COR-L47 (cell line): ENCODE measurements at places on chromosomes 1 and 21.
A peak's percentile ranks its signal among the peaks of the same experiment; 100 is the strongest.

DNA sequence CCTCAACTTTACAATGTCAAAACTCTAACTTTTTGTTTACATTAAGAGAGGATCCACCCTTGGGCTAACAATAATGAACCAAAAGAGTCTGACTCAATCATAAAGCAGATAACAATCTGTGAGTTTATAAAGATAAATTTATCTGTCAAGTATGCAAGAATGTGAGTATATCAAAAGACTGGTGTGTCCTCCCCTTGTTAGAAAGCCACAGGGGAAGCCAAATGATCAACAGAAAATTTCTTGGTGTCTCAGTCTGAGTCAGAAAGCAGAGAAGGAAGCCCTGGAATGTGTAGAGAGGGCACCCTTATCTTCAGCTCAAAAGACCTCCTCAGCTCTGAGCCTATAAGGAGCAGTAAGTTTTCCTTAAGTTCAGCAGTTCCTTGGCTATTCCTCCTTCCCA is 13.9 kb upstream of the PDIK1L start:
- DNase-seq: no peak

- DNase-seq: no peak
These were observed 58.3 kb downstream of the ZNF648 start for GRCh38 chr1:182003025-182003725.

DNA sequence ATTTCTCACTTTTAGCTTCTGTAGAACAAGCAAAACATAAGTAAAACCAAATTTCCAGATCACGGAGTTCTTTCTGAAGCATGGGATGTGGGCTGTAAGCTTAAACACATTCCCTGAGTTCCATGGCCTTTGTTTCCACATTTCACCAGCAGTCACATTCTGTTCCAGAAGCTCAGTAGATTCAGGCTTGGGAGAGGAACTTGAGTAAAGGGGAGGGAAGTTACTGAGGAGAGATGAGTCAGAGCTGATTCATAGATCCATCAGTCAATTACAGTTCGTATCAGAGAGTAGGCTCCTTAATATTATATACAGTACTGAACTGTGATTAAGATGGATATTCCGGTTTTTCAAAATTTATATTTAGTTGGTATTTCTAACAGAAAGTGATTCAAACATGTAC is 614.3 kb downstream of the NCAM2 start:
- no peak for DNase-seq

GRCh38 chr1:28374297-28374696 is 4.8 kb downstream of the PHACTR4 start:
- no peak for DNase-seq

DNA sequence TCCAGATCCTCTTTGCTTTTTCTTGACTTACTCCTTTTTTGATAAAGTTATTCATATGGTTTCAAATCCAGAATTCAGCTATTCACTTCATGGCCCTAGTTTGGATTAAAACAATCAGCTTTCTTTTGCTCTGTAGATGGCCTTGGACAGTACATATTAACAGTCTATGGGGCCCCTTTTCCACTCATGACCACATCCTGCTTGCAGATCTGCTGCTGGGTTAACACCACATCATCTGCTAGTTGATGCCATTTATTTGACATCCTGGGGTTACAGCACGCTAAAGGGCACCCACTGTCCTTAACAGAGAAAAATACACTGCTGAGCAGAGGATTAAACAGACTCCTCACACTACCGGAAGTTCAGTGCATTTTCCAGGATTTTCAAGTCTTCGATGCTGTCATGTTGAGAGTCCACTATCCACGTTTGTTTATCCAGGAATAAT is 941 bp upstream of the IFI16 start:
- no peak for DNase-seq

DNA sequence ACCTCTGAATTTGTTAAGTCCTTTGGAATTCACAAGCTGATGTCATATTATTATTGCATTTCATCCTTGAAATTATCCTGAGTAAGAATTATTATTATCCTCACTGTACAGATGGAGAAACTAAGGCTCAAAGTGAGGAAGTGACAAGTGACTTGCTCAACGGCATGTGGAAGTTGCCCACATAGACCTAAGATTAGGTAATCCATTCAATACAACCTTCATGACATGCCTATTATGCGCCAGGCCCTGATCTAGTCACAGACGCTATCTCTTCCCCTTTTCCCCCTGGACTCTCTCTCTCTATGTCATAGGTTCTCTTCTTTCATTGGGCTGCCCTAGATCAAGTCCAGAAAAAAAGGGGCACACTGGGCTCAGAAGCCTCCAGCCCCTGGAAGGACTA is 84.9 kb upstream of the KCNK2 start:
- DNase-seq: no peak

- no peak for DNase-seq
These were observed 93.8 kb downstream of the MTR start for GRCh38 chr1:236888903-236889302.

DNA sequence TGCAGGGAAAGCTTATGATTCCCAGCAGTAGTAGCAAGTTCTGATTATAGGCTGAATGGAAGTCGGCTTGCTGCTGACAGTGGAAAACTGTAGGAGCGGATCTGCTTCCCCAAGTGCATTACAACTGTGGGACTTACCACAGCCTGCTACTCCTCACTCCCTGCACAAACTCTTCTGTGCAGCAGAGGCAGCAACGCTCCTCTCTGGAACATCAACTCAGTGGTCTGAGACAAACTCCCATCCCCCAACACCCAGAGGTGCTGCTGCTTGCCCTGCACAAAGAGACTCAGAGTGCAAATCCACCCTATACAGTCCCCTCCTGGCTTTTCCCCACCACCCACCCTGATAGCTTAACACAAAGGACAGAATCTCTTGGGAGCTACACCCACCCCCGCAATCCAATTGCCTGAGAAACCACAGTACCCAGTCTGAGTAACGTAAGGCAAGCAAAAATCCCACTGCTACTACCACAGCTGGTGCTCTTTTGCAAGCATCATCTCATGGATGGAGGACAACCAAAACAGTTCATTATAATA is 1455.2 kb downstream of the AMY1C start:
- DNase-seq: no peak

DNA sequence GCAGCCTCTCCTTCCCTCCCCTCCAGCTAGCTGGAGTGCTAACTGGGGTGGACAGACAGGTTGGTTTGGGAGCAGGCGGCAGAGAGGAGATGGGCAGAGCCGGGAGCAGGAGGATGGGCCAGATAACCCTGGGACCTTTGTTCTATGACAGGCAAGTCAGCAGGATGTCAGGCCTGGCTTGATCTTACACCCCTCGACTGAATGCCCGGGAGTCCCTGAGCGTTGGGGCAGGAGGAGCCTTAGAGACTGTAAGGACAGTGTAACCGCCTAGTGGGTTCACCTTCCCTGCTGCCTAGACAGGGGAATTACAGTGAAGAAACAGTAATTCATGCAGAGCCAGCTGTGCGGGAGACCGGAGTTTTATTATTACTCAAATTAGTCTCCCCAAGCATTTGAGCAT is 60.2 kb downstream of the MDM4 start:
- DNase-seq: no peak

- no peak for DNase-seq
These were observed 41.1 kb downstream of the RGS21 start for GRCh38 chr1:192357924-192358323.

- DNase-seq: no peak
These were observed 47.7 kb upstream of the GPR37L1 start for GRCh38 chr1:202074985-202075384.

- DNase-seq: no peak
These were observed 348.5 kb upstream of the VAMP3 start for GRCh38 chr1:7422561-7422960.

GRCh38 chr1:87329051-87329525 is 408 bp downstream of the LMO4 start:
- DNase-seq: peak; percentile 36

DNA sequence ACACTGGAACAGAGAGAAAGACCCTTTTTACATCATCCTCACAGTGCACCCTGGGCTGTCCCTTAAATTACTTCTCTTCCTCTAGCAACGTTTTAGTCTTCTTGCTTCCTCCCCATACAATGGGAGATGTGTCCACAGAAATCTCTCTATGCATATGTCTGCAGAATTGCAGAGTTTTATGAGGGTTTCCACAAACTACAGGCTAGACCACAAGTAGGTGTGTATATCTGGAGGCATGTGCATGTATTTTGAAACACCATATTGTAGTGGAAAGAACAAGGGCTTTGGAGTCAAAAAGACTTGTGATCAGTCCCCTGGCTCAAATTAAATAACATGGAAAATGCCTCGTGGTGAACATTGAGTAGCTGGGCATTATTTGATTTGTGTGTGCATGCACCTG is 121.3 kb upstream of the IPO9 start:
- DNase-seq: no peak

DNA sequence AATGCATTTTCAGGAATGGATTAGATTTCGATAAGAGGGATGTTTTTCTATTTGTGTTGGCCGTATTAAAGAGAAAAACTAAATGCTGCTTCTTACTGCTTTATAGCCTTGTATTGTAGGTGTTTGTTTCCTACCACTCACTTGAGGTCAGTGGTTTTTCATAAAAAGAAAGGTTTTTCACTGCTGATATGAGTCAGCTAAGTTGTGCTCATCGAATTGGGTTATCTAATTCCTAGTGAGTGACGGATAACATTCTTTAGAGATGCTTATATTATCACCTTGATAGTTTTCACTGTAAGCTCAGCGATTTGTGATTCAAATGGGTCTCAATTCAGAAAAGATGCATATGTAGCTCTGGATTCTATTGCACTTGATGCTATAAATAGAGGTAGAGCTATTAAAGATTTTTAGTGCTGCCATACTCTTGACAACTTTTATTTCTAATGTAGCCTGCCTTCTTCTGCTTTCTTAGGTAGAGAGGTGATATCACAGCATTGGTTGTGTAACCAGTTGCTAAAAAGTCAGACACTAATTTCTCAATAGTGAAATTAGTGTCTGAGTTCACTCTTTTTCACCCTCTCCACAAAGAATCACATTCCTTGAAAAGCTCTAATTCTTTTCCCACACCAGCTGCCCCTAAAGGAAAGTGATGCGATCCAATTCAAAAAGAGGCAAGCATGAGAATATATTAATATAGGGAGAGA is 180.0 kb downstream of the RASAL2 start:
- no peak for DNase-seq

DNA sequence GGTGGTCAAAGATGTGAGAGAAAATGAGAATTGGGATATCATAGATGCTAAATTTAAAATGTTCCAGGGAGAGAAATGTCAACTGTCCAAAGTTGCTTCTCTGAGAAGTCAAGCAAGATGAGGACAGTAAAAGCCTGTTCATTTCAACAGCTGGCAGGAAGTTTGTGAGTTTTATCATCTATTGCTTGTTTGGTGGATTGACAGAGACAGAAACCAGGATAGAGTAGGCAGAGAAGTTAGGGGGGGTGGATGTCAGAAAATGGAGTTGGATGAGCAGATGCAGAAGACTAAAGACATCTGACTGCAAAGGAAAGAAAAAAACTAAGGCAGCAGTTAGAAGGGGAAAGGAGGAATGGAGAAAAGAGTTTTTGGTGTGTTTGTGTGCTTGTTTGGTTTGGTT is 78.4 kb downstream of the AK5 start:
- no peak for DNase-seq

- DNase-seq: no peak
These were observed 49.9 kb downstream of the TOMM20 start for GRCh38 chr1:235078480-235079381.

- no peak for DNase-seq
These were observed 22.7 kb upstream of the SH3BGRL3 start for GRCh38 chr1:26257222-26257621.

- peak; percentile 82 for DNase-seq
These were observed 44.1 kb upstream of the ARHGEF16 start for GRCh38 chr1:3410142-3410925.

DNA sequence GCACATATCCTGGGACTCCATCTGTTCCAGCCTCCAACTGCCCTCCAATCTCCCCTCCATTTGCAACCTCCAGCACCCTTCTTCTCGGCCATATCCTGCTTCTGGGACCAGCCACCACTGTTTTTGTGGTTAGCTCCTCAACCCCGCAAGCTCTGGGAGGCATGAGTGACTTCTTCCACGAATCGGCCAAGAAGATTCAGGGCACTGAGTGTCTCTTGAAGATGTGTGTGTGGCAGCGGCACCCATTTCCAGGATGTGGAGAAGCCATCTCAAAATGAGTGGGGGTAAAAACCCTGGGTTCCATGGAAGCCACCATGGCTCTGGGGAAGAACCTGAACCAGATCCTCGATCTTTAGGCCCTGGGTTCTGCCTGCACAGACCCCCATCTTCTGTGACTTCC is 194.6 kb downstream of the SLC45A1 start:
- DNase-seq: no peak

DNA sequence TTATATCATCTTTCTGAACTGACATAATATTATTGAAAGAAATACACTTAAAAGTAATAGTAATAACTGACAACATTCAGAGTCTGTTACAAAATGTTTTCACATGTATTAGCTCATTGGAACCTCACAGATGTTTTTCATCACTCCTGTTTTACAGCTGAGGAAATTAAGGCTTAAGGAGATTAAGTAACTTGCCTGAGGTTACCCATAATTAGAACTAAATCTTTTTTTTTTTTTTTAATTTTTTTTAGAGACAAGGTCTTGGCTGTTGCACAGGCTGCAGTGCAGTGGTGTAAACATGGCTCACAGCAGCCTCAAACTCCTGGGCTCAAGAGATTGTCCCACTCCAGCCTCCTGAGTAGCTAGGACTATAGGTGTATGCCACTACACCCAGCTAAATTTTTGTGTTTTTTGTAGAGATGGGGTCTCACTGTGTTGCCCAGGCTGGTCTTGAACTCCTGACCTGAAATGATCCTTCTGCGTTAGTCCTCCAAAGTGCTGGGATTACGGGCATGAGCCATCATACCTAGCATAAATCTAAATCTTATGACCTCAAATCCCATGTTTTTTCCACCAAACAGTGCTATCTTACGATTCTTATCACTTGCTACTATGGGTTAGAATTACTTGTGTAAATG is 64.7 kb upstream of the MACF1 start:
- DNase-seq: no peak

DNA sequence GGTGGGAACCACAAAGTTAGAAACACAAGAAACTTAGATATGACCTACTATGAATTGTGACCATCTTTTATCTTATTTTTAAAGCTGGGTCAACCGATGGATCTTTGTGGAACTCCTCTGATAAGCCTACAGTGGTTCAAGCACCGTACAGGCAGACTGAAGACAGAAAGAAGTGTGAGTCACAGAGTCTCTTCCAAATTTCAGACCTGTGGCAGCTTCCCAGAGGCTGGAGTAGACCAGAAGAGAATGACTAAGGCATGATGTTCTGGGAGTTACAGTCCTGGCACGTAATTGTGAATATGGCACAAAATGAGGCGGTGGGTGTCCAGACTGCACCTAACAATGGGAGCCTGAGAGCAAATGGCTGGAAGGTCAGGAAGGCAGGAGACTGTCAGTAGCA is 70.0 kb downstream of the LMO4 start:
- DNase-seq: no peak

- no peak for DNase-seq
These were observed 35.6 kb upstream of the RNPC3 start for GRCh38 chr1:103489935-103490334.

DNA sequence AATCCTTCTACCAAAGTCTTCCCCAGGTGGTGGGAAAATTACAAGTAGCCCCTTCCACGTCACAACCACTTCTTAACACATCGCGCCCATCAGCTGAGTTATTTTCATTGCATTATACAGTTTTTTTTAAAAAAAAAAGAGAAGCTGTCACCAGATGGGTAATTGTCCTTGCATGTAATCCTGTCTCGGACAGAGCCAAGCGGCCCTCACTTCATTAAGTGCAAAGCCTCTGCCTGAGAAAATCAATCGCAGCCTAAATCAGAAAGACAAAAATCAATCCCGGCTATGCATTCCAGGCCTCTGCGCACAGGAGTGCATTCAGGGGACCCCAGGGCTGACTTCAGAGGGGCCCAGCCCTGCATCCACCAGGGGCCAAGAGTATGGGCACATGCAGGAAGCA is 538.9 kb downstream of the NPHP4 start:
- DNase-seq: no peak
